RWPE2 (cell line): ENCODE measurements at places on chromosomes 16 and 17.

DNA sequence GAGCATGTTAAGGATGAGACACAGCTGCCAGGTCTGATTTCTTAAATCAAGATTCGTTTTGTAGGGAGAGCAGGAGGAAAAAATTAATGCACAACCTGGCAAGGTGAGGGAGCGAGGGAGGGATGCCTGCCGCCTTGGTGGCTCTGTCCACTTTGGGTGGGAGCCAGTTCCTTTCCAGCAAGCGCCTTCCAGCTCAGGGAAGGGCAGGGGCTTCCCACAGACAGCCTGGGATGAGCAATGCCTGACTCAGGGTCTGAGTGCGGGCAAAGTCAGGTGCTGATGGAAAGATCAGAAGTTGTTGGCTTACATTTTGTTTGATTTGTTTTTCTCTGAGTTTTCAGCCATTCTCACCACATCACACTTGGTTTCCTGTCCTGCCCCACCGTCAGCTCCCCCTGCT is 220.7 kb downstream of the ENGASE start:
- no peak for DNase-seq

DNA sequence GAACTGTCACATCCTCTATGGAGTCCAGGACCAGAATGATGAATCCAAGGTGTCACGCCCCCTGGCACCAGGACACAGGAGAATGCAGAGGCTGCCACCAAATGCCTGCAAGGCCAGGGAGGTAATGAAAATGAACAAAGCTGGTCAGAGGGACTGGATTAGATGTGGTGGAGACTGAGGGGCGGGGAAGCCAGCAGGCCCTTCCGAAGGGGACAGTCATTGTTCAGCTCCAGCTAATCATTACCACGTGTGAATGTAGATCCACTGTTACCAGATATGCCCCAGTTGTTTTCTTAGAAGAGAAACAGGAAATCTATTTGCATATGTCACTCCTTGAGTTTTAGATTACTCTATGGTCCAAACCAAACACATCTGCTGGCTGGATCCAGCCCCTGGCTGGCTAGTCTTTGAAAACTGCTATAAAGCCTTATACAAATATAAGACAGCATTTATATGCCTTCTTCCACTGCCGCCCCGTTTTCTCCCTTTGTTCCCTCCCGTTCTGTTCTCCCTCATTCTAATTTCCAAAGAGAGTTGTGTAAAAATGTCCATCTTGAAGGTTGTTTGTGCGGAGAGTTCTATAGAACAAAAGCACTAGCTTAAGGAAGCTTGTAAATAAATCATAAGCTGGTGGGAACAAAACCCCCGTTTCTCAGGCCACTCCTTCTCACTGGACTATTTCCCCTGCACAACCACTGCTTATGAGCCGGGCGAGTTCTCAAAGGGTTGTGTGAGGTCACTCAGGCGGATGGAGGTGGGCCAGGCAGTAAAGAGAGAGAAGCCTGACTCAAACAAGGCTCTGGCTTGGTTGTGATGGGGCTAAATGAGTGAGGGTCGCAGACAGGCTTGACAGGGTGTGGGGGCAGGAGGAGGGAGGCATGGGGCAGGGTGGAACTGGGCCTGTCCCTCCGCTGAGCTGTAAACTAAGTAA is 14.2 kb downstream of the CRYM start:
- no peak for DNase-seq

- no peak for DNase-seq
These were observed 9.6 kb upstream of the WNT9B start for GRCh38 chr17:46841561-46842379.

- DNase-seq: no peak
These were observed 28.6 kb upstream of the PIK3R6 start for GRCh38 chr17:8896087-8896486.

- no peak for DNase-seq
These were observed 19.7 kb downstream of the GOSR2 start for GRCh38 chr17:46942441-46943217.
